Activated naive CD8-positive, alpha-beta T cell treated with anti-CD3 and anti-CD28 coated beads, Interleukin-2, amount 10 ng/mL, durations not matched to agents 7 days and 5 days (primary cell): ENCODE measurements at places on chromosomes 16 and 17. TPM values are rescaled to one million over a fixed set of nuclear protein-coding genes. Genes with fewer than 3 reads are reported as not detected.

The INCA1 gene
- total RNA-seq: 0.54 TPM

The GJC1 gene
- 1.4 TPM for total RNA-seq

- no peak overlapping the region for H3K27ac ChIP-seq
- H3K27me3 ChIP-seq: no peaks in the 10 kb centered on the region
- no peaks in the 10 kb centered on the region for H3K36me3 ChIP-seq
- H3K4me1 ChIP-seq: peaks cover 25% of the 10 kb centered on the region
- DNase-seq: no peak
- H3K4me3 ChIP-seq: no peak overlapping the region
Measured at GRCh38 chr17:75854881-75855309, 240 bp downstream of the WBP2 start.

The DYNLL2 gene
- total RNA-seq: 31.3 TPM

The SYCE1L gene
- total RNA-seq: 17.1 TPM

DNA sequence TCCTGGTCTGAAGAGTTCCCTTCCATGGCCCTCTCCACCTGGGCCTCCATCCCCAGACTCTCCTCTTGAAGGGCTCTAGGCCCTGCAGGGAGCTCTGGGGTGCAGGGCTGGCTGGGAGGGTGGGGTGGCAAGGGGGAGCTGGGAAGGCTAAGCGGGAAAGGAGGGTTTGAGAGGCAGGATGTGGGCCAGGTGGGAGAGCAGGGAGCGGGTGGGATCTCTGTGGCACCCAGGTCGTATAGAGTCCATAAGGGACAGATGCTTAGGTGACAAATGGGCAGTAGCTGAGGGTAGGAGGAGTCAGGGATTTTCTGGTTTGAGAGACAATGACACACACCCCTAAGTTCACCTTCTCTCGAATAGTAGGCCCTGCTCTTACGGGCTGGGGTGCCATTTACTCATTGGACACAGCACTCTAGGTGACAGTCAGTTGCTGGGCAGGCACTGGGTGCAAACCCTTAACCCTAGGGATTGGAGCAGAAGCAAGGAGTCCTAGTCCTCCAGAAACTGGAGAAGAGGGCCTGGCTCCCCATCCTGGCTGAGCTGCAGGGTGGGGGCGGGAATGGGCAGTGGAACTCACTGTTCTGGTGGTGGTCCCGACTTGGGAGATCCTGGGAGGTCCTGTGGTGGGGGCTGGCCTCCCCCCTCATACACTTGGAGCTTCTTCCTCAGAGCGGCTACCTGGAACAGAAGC, 15.3 kb downstream of the KIF18B start:
- peak; percentile 15 for DNase-seq
- peaks cover 31% of the 10 kb centered on the region for H3K36me3 ChIP-seq
- no peaks in the 10 kb centered on the region for H3K27me3 ChIP-seq

The TBC1D3C gene
- total RNA-seq: 5.2 TPM

The GFAP gene
- total RNA-seq: not detected

- DNase-seq: peak; percentile 51
- peak overlapping the region; percentile 43 for H3K4me3 ChIP-seq
- H3K27ac ChIP-seq: peak overlapping the region; percentile 62
Measured at GRCh38 chr16:80591071-80591915, 50.5 kb downstream of the DYNLRB2 start.

- no peak overlapping the region for H3K4me3 ChIP-seq
- peaks cover 7% of the 10 kb centered on the region for H3K27me3 ChIP-seq
- H3K36me3 ChIP-seq: no peaks in the 10 kb centered on the region
- H3K4me1 ChIP-seq: peaks cover 11% of the 10 kb centered on the region
Measured at GRCh38 chr17:55288356-55289105, 23.8 kb downstream of the HLF start.

- H3K27me3 ChIP-seq: peaks cover 18% of the 10 kb centered on the region
- H3K4me3 ChIP-seq: no peak overlapping the region
- DNase-seq: no peak
Measured at GRCh38 chr17:50601823-50602375, 32.8 kb upstream of the ABCC3 start.

DNA sequence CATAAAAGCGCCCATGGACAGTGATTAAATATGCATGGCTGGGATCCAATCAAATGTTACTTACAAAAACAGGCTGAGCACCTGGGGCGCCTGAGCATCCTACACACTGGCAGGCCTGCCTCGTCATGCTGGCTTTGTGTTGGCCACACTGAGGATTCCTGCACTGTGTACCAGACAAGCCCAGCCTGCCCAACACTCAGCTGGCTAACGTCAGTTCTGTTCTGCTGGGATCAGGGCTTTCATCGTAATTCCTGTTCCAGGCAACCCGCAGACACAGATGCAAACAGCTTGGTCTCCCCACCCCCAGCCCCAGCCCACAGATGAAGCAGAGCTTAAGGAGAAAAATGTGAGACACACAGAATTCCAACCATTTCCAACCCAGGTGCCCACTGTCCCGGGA, 30.7 kb downstream of the PIMREG start:
- no peak overlapping the region for H3K4me3 ChIP-seq
- no peaks in the 10 kb centered on the region for H3K36me3 ChIP-seq
- H3K27me3 ChIP-seq: no peaks in the 10 kb centered on the region
- DNase-seq: no peak
- no peak overlapping the region for H3K27ac ChIP-seq
- H3K4me1 ChIP-seq: peaks cover 2% of the 10 kb centered on the region

DNA sequence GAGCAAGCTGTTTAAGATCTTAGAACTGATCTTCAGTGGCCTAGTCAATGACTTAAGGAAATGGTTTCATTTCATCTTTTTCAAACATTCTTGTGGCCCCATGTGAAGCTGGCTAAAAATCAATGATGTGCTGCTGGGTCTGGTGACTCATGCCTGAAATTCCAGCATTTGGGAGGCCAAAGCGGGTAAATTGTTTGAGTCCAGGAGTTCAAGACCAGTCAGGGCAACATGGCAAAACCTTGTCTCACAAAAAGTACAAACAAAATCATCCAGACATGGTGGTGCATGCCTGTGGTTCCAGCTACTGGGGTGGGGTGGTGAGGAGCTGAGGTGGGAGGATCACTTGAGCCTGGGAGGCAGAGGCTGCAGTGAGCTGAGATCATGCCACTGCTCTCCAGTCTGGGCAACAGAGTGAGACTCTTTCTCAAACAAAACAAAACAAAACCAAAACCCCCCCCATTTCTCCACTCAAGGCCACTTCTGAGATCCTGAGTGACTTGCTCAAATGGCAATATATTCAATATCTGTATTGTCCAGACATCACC, 17.4 kb upstream of the COL1A1 start:
- no peak overlapping the region for H3K4me3 ChIP-seq
- no peak for DNase-seq
- H3K4me1 ChIP-seq: peaks cover 12% of the 10 kb centered on the region
- peaks cover 35% of the 10 kb centered on the region for H3K27me3 ChIP-seq
- peak overlapping the region; percentile 25 for H3K27ac ChIP-seq

The SMPD3 gene
- total RNA-seq: 16.9 TPM

DNA sequence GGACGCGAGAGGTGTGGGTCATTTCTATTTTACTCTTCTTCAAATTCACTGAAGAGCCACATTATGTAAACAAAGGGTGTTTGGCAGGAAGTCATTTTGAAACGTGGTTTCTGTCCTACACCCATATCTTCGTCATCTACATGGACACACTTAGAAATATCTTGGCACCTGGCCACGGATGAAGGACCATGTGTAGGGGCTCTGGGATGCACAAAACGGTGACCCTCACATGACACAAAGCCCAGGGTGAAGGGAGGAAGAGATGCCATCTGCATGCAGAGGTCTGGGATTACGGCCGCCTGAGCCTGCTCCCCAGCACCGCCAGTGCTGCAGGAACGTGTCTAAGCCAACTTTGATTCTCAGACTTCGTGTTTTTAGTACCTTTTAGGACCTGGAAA, 130.2 kb upstream of the CHMP6 start:
- peaks cover 51% of the 10 kb centered on the region for H3K36me3 ChIP-seq
- no peak for DNase-seq
- no peaks in the 10 kb centered on the region for H3K27me3 ChIP-seq

The KLHL10 gene
- total RNA-seq: not detected

- no peak for DNase-seq
- no peak overlapping the region for H3K4me3 ChIP-seq
- H3K27me3 ChIP-seq: no peaks in the 10 kb centered on the region
- H3K27ac ChIP-seq: no peak overlapping the region
Measured at GRCh38 chr17:43014649-43015542, 7.3 kb downstream of the VAT1 start.

The TMEM106A gene
- total RNA-seq: 20.3 TPM

GRCh38 chr16:16158741-16159374, 64.4 kb downstream of the ABCC6 start:
- H3K36me3 ChIP-seq: peaks cover 2% of the 10 kb centered on the region
- no peaks in the 10 kb centered on the region for H3K27me3 ChIP-seq
- no peak for DNase-seq

DNA sequence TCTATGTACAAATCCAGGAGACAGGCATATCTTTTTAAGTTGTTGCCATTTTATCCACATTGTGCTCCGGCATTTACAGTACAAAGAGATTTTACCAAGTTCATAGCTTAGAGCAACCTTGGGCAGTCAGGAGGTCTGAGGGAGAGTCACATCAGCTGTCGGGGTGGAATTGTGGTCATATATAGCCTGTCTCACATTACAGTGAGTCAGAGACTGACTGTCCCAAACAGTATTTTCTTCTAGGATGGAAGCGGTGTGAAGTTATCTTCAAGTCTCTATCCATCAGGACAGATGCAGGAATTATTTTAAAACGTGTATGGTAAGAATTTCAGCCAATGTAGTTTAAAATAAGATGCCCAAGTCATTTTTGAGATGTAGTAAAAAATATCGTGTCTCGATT, 53.0 kb downstream of the GPRC5B start:
- H3K36me3 ChIP-seq: no peaks in the 10 kb centered on the region
- H3K27ac ChIP-seq: no peak overlapping the region
- H3K27me3 ChIP-seq: peaks cover 2% of the 10 kb centered on the region
- H3K4me1 ChIP-seq: no peaks in the 10 kb centered on the region

DNA sequence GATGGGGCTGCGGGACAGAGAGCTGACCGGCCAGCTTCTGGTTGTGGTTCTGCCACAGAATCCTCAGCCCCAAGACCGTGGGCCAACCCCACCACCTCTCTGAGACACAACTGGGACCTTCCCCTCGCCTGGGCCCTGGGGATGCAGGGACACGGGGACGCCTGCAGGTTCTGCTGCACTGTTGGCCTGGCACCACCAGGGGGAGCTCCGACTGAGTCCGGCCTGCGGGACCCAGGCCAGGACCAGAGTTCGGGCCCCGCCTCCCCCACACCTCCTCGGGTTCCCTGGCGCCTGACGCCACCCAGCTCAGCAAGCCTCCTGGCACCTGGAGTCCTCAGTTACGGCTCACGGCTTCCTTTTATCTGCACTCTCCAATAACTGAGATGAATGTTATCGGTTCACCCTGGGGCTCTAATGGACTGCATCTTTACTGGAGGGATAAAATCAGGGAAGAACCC, 27.3 kb downstream of the TBC1D16 start:
- no peaks in the 10 kb centered on the region for H3K27me3 ChIP-seq
- H3K27ac ChIP-seq: no peak overlapping the region
- H3K36me3 ChIP-seq: no peaks in the 10 kb centered on the region
- no peak overlapping the region for H3K4me3 ChIP-seq
- peak; percentile 85 for DNase-seq
- no peaks in the 10 kb centered on the region for H3K4me1 ChIP-seq

DNA sequence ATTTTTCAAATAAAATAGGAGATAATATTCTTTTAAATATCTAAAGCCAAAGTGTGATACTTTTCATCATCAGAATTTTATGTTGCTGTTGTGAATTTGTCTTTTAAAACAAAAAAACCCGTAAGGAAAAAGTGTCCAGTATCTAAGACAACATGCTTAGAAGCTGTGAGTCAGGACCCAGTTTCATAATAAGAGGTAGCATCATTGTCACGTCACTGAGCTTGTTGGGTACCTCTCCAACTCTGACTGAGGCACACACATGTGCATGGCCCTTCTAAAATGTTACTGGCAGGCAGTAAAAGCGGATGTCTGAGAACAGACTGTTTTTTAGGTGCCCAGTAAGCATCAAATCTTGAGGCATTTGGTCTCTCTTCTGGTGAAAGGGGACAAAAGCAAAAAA, 2.5 kb downstream of the CIAPIN1 start:
- H3K4me1 ChIP-seq: peaks cover 23% of the 10 kb centered on the region
- no peak for DNase-seq
- H3K36me3 ChIP-seq: peaks cover 28% of the 10 kb centered on the region

DNA sequence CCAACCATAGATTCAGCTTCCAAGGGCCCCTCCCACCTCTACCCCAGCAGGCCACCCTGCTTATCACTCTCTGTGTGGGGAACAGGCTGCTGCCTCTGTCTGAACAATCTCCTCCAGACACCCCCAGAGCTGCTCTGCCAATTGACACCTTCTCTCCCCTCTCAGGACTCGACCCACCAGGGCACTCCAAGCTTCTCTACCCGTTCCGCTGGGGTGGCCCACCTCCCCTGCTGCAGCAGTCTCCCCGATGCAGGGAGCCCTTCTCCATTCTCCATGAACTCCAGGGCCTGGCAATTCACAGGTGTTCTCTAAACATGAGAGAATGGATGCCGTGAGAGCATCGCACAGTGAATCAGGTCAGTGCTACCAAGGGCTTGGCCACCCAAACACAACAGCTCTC, 28.3 kb upstream of the FAAP100 start:
- H3K36me3 ChIP-seq: peaks cover 17% of the 10 kb centered on the region
- no peaks in the 10 kb centered on the region for H3K27me3 ChIP-seq
- no peak overlapping the region for H3K4me3 ChIP-seq
- no peak for DNase-seq
- H3K27ac ChIP-seq: peak overlapping the region; percentile 35

The FOXL1 gene
- not detected for total RNA-seq

- DNase-seq: no peak
- peak overlapping the region; percentile 50 for H3K4me3 ChIP-seq
- peak overlapping the region; percentile 68 for H3K27ac ChIP-seq
- no peaks in the 10 kb centered on the region for H3K27me3 ChIP-seq
- peaks cover 40% of the 10 kb centered on the region for H3K4me1 ChIP-seq
Measured at GRCh38 chr16:84544031-84544773, 39.7 kb upstream of the MEAK7 start.

The FBXL16 gene
- 15.9 TPM for total RNA-seq

GRCh38 chr16:74657870-74658642, 8.6 kb downstream of the RFWD3 start:
- no peak for DNase-seq
- H3K4me3 ChIP-seq: peak overlapping the region; percentile 54
- peaks cover 67% of the 10 kb centered on the region for H3K4me1 ChIP-seq
- H3K36me3 ChIP-seq: peaks cover 52% of the 10 kb centered on the region
- H3K27ac ChIP-seq: no peak overlapping the region

The RASL10B gene
- total RNA-seq: 0.09 TPM

DNA sequence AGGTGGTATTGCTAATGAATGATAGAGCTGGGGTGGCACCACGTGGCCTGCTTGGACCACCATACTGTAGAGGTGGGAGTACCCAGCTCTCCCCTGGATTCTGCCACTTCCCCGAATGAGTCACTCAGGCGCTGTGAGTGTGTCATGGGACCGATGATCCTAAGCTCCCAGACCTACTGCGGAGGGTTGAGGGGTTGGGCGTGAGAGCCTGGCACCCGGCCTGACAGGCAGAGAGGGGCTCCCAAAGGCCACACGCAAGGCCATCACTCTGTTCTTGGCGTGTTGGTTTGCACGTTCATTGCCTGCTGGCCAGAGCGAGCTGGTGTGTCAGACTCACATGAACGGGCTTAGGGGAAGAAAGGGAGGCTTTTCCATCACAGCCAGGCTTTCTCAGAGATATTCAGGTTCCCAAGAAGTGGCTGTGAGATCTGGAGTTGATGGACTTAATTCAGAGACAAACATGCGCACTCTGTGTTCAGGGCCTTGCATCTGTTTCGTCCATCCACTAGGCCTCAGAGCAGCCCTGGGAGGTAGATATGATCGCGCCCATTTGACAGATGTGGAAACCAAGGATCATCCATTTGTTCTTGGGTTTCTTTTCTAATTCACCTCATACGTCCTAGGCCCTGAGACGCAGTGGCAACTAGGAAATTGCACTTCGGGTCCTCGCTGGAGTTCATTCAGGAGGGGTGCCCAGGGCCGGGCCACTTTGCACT, 41.4 kb downstream of the CMIP start:
- H3K36me3 ChIP-seq: peaks cover 15% of the 10 kb centered on the region
- H3K4me3 ChIP-seq: no peak overlapping the region
- H3K27me3 ChIP-seq: no peaks in the 10 kb centered on the region
